ENCODE measurements at places on chromosomes 7 and 10. TPM values are rescaled to one million over a fixed set of nuclear protein-coding genes. Genes with fewer than 3 reads are reported as not detected.

The SPACDR gene
- total RNA-seq, result 4.6 TPM

DNA sequence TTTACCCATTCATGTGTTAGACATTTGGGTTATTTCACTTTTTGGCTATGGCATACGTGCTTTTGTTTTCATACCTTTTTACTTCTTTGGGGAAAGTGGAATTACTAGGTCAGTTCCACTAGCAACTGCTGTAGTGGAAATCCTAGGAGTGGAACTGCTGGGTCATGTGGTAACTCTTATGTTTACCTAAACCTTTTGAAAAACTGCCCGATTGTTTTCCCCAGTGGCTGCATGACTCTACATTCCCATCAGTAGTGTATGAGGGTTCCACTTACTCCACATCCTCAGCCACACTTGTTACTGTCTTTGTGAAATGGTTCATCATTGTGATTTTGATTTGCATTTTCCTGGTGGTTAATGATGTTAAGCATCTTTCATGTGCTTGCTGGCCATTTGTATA lies 82.3 kb downstream of the TAX1BP1 start:
- no peak overlapping the region for H3K4me3 ChIP-seq
- no peaks in the 10 kb centered on the region for H3K27me3 ChIP-seq
- peaks cover 22% of the 10 kb centered on the region for H3K36me3 ChIP-seq
- H3K27ac ChIP-seq, result no peak overlapping the region

- H3K27me3 ChIP-seq, result no peaks in the 10 kb centered on the region
- no peaks in the 10 kb centered on the region for H3K36me3 ChIP-seq
- H3K4me1 ChIP-seq, result peaks cover 25% of the 10 kb centered on the region
- no peak for DNase-seq
- H3K4me3 ChIP-seq, result no peak overlapping the region
Measured at GRCh38 chr7:8141070-8141469, 120.9 kb downstream of the ICA1 start.

DNA sequence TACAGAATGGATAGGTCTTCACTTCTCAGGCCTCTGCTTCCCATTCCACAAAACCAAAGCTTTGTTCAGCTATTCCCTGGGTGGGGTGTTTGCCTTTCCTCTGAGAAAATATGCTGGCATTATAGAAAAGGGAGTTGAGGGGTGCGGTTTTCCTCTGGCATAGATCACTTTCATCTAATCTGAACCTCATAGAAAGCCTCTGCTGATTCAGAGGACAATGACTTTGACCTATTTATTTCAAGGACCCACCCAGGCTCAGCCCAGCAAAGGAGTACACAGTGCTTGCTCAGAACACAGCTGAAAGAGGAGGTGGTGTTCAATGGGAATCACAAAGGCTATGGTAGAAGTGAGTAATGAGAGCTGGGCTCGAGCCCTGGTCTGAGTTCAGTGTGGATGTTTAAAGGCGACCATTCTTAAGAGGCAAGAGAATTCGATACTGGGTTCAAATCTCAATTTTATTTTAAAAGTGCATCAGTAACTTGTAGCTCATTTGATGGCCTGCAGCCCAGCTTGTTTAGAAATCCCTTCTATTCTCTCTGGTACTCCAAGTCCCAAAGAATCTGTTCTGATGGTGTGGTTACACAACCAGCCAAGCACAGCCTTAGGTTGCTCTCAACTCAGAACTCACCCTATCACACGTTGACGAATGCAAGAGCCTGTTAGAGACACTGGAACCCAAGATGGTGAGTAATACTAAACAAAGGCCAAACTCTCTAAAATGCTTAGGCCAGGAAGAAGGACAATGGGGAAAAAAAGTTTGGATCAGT lies 1012.8 kb downstream of the LRMDA start:
- H3K4me1 ChIP-seq, result no peaks in the 10 kb centered on the region
- DNase-seq, result no peak
- H3K27me3 ChIP-seq, result no peaks in the 10 kb centered on the region
- no peaks in the 10 kb centered on the region for H3K36me3 ChIP-seq
- no peak overlapping the region for H3K27ac ChIP-seq

DNA sequence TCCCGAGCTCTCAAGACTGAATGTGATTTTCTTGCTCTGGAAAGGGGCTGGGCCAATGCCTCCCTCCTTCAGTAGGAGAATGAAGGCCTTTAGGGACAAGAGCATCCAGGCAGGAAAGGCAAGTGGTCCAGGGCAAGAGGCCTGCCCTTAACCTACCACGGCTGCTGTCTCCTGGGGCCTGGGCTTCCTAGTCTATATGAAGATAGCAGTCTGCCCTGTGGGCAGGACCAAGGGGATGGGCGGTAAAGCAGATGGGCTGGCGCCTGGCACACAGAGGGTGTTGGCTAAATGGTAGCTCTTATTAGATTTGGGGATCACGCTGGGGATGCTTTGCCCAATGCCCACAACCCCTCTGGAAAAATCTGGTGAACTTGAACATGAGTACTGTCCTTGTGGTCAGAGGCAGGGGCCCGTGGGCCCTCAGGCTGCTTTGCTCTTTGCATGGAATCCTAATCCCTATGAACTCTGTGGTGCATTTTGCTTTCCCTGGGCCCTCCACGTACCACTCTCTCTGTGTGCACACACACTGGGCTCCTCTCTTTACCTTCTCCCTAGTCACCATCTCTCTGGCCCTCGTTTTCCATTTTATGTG lies 20.3 kb downstream of the CHAT start:
- no peaks in the 10 kb centered on the region for H3K4me1 ChIP-seq
- H3K4me3 ChIP-seq, result no peak overlapping the region
- H3K27ac ChIP-seq, result no peak overlapping the region
- peaks cover 5% of the 10 kb centered on the region for H3K27me3 ChIP-seq
- no peaks in the 10 kb centered on the region for H3K36me3 ChIP-seq

- no peak overlapping the region for H3K4me3 ChIP-seq
- no peak for DNase-seq
- no peaks in the 10 kb centered on the region for H3K36me3 ChIP-seq
- no peak overlapping the region for H3K27ac ChIP-seq
- H3K4me1 ChIP-seq, result no peaks in the 10 kb centered on the region
- H3K27me3 ChIP-seq, result no peaks in the 10 kb centered on the region
Measured at GRCh38 chr7:80244206-80244916, 109.7 kb downstream of the GNAI1 start.

The SGCE gene
- not detected for total RNA-seq

The AEBP1 gene
- 30.4 TPM for total RNA-seq

- H3K4me3 ChIP-seq, result no peak overlapping the region
- no peaks in the 10 kb centered on the region for H3K27me3 ChIP-seq
- DNase-seq, result no peak
- H3K27ac ChIP-seq, result no peak overlapping the region
Measured at GRCh38 chr7:101094376-101094775, 9.1 kb downstream of the TRIM56 start.

The INPP5A gene
- 9.6 TPM for total RNA-seq

The FGL2 gene
- 0.95 TPM for total RNA-seq

GRCh38 chr7:70706204-70706603 lies 425.7 kb upstream of the GALNT17 start:
- H3K36me3 ChIP-seq, result no peaks in the 10 kb centered on the region
- no peak overlapping the region for H3K4me3 ChIP-seq
- H3K4me1 ChIP-seq, result peaks cover 3% of the 10 kb centered on the region

DNA sequence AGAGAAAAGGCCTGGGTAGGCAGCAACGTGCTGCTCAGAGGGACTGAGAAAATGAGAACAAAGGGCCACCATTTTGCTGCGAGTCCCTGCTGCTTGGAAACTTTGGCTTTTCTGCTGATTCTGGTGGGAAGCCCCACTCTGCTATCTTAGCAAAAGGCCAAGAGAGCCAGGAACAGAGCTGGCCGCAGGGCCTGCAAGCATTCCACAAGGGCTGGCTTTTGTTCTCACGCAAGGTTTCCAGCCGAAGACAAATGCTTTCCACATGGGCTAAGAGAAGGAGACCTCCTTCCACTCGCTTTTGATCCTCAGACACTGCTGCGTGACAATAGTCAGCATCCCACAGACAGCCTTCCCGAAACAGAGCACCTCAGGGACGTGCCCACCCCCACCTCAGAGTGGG lies 163.1 kb downstream of the ARHGAP12 start:
- H3K36me3 ChIP-seq, result no peaks in the 10 kb centered on the region
- peaks cover 11% of the 10 kb centered on the region for H3K4me1 ChIP-seq
- no peak overlapping the region for H3K4me3 ChIP-seq
- H3K27me3 ChIP-seq, result no peaks in the 10 kb centered on the region
- H3K27ac ChIP-seq, result no peak overlapping the region

The LRRC18 gene
- not detected for total RNA-seq

- no peaks in the 10 kb centered on the region for H3K27me3 ChIP-seq
- H3K36me3 ChIP-seq, result peaks cover 15% of the 10 kb centered on the region
- no peak for DNase-seq
- H3K4me3 ChIP-seq, result no peak overlapping the region
- H3K27ac ChIP-seq, result peak overlapping the region; percentile 78
Measured at GRCh38 chr10:70417568-70417967, 13.6 kb downstream of the EIF4EBP2 start.

- no peak overlapping the region for H3K4me3 ChIP-seq
- H3K4me1 ChIP-seq, result no peaks in the 10 kb centered on the region
- H3K27ac ChIP-seq, result no peak overlapping the region
- DNase-seq, result no peak
- H3K27me3 ChIP-seq, result no peaks in the 10 kb centered on the region
Measured at GRCh38 chr7:134832367-134832766, 52.9 kb downstream of the CALD1 start.

DNA sequence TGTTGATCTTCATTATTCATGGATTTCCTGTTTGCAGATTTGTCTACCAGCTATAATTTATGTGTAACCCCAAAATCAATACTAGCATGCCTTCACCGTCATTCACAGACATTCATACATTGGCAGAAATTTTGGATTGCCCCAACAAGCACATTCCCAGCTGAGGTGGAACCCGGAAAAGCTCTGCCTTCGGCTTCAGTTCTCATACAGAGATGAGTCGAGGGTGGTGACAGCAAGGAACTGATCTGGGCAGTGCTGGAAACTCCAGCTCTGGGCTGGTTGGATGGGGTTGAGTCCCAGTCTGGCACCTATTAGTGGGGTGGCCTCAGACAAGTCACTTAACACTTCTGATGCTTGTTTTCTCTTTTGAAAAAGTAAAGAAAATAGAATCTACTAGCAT lies 267.5 kb downstream of the SNX13 start:
- peaks cover 1% of the 10 kb centered on the region for H3K27me3 ChIP-seq
- DNase-seq, result no peak
- no peak overlapping the region for H3K4me3 ChIP-seq
- H3K36me3 ChIP-seq, result no peaks in the 10 kb centered on the region

DNA sequence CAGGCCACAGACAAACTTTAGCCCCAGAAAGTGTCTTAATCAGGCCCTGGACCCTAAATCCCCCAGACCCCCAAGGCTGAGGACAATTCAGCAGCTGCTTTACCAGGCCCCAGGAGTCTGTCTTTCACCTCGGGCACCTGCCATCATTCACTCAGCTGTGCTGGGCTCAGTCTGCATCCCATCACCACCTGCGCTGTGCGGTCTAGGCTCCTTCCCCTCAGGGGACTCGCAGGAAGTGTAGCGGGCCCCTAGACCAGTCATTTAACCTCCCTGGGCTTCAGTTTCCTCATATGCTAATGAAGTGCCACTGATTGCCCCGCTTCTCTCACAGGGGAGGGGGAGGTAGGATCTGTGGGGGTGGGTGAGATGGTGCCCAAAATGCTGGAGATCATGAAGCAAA lies 76.4 kb upstream of the ZMIZ1 start:
- no peaks in the 10 kb centered on the region for H3K36me3 ChIP-seq
- H3K27ac ChIP-seq, result peak overlapping the region; percentile 42
- H3K27me3 ChIP-seq, result no peaks in the 10 kb centered on the region

The DNAH11 gene
- total RNA-seq, result 2.7 TPM

GRCh38 chr7:26167303-26167934 lies 15.4 kb downstream of the NFE2L3 start:
- H3K4me1 ChIP-seq, result peaks cover 47% of the 10 kb centered on the region
- DNase-seq, result peak; percentile 70
- no peaks in the 10 kb centered on the region for H3K27me3 ChIP-seq
- peak overlapping the region; percentile 9 for H3K4me3 ChIP-seq

DNA sequence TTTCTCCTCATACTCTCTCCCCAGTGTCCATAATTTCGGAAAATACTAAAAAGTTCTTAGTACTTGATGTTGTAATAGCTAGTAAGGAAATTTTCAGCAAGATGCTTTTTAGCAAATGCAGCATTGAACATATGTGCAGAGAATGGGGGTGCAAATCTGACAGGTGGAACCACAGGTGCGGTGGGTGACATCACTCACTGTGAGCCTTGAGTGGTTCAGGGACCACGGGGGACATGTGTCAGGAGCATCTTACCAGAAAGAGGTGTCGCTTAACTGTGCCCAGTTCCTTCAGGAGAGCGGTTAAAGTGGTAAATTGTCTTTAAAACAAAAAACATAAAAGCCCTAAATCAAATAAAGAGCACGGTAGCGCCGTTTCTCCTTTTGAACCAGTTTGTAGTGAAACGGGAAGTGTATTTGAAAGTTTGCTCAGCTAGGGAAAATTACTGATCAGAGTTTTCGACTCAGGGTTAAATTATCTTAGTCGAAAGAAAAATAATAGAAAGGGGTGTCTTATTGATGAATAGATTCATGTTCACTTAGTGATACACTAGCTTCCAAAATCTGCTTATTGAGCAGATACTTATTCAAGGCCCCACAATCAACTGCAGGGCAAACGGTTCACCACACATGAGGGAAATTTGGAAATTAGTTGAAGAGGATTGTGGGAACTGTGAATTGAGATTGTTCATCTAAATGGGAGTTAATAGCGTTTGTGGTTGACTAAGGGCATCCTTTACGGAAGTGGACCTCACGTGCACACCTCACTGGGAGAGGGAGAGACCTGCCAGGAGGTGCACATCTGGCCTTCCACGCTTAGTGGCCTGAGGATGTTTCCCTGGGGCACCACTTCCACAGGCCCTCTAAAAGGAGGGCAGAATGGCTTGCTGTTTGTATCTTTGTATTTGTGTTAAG lies 12.7 kb downstream of the CUL1 start:
- peak; percentile 52 for DNase-seq
- H3K36me3 ChIP-seq, result peaks cover 20% of the 10 kb centered on the region
- no peaks in the 10 kb centered on the region for H3K27me3 ChIP-seq
- H3K27ac ChIP-seq, result no peak overlapping the region

DNA sequence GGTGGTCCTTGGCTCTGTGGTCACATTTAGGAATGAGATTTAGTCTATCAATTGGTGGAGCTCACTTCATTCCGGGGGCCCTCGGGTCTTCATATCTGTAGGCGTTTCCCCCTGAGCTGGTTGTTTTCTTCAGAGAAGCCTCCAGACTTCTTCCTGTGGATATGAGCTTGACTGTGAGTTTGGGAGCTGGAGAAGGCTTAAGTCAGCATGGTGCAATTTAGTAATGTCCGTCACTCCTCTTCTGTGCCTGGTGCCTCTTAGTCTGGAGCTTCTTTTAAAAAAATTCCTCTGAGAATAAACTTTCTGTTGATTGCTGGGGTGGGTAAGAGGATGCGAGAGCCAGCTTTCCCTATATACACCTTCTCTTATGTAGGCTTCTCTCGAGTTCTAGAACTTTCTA lies 40.2 kb downstream of the HECW1 start:
- no peak for DNase-seq
- no peak overlapping the region for H3K27ac ChIP-seq
- no peaks in the 10 kb centered on the region for H3K4me1 ChIP-seq
- H3K27me3 ChIP-seq, result peaks cover 5% of the 10 kb centered on the region
- no peak overlapping the region for H3K4me3 ChIP-seq

- no peaks in the 10 kb centered on the region for H3K36me3 ChIP-seq
- H3K4me1 ChIP-seq, result no peaks in the 10 kb centered on the region
- no peak overlapping the region for H3K4me3 ChIP-seq
- H3K27ac ChIP-seq, result no peak overlapping the region
- DNase-seq, result no peak
- H3K27me3 ChIP-seq, result peaks cover 27% of the 10 kb centered on the region
Measured at GRCh38 chr7:96061844-96062243, 260.1 kb downstream of the SLC25A13 start.

Measured in activated CD8-positive, alpha-beta T cell treated with anti-CD3 and anti-CD28 coated beads for 36 hours (primary cell).